ENCODE measurements at places on chromosomes 7 and 10.

- no peak for DNase-seq
These were observed 180.0 kb upstream of the GHITM start for GRCh38 chr10:83959328-83959727.

- no peak for DNase-seq
These were observed 154.0 kb upstream of the PPP2R2D start for GRCh38 chr10:131746785-131747184.

DNA sequence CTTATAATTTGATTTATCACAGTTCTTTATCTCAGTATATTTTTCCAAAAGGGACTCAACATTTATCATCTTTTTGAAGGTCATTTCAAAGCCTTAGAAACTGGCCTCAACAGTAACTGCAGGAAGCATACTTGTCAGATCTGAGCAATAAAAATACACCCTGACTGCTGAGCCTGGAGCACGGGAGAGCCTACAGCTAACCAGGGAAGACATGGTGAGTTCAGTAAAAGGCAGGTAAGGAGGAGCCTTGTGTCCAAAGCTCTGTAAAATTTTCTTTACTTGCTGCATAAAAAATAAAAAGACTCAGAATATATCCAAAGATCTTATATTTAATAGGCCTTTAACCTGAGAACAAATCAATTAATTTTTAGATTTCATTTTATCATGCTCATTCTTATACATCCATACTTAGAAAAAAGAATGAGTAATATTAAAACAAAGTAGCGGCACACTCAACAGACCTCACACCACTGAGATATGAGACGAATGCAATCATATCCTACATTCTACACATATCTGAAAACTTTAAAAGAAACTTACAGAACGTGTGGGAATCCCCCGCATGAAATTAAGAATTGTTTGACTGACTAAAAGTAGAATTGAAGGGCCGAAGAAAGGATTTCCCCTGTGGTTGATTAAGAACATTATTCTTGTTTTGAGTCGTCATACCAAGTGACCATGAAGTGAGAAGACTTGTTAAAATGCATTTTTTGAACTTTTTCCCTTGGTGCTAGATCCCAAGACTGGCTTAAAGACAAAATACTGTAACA, 296.4 kb upstream of the MKLN1 start:
- no peak for DNase-seq

GRCh38 chr10:29811751-29812427, 177.1 kb upstream of the SVIL start:
- no peak for DNase-seq

GRCh38 chr10:75105576-75106197, 5.8 kb upstream of the SAMD8 start:
- DNase-seq, result no peak

GRCh38 chr7:73736885-73737284, 1.7 kb downstream of the ABHD11 start:
- DNase-seq, result no peak

GRCh38 chr10:54940418-54940817, 139.4 kb upstream of the PCDH15 start:
- no peak for DNase-seq

DNA sequence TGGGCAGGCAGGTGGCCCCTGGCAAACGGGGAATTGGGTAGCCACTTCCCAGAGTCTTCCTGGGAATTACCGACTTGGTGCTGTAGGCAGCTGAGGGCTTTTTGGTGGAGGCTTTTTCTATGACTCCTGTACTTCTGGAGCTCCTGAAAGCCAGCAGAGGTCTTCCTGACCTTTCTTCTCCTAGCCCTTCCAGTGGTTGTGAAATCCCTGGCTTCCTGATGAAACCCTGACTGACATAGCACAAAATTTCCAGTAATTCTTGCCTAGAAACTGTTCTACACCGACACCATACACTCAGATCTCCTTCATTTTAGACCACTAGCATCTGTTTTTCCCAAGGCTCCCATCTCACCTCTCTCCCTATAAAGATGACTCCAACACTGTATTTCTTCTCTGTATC, 120.2 kb downstream of the STRA8 start:
- no peak for DNase-seq

- DNase-seq, result no peak
These were observed 621.9 kb downstream of the ACTR3B start for GRCh38 chr7:153381275-153382040.

Measured in activated naive CD4-positive, alpha-beta T cell treated with Interleukin-2 at 50 U/mL for 16 hours (primary cell).